ENCODE measurements at places on chromosomes 6 and 20.
A peak's percentile ranks its signal among the peaks of the same experiment; 100 is the strongest.

DNA sequence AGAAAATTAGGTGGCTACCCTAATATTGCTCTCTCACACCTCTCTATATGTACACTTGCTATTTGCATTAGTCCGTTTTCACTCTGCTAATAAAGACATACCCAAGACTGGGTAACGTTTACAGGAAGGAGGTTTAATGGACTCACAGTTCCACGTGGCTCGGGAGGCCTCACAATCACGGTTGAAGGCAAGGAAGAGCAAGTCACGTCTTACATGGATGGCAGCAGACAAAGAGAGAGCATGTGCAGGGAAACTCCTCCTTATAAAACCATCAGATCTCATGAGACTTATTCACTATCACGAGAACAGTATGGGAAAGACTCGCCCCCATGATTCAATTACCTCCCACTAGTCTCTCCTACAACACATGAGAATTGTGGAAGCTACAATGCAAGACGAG lies 53.4 kb downstream of the EPM2A start:
- DNase-seq = no peak

DNA sequence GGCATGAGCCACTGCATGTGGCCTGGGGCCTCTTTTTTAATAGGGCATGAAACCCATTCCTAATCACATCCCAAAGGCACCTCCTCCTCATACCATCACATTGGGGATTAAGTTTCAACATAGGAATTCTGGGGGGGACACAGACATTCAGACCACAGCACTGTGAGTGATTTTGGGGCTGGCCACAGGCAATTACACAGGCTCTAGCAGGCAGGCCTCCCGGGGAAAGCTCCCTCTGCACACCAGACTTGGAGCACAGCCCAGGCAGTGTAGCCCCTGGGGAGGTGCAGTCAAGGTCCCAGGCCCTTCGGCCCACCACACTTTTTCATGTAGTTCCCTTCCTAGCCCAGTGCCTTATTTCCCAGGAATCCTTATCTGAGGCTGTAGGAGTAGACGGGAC lies 5.5 kb downstream of the SFT2D1 start:
- DNase-seq = no peak

- no peak for DNase-seq
These were observed 6.6 kb upstream of the ELOVL2 start for GRCh38 chr6:11050731-11051130.

DNA sequence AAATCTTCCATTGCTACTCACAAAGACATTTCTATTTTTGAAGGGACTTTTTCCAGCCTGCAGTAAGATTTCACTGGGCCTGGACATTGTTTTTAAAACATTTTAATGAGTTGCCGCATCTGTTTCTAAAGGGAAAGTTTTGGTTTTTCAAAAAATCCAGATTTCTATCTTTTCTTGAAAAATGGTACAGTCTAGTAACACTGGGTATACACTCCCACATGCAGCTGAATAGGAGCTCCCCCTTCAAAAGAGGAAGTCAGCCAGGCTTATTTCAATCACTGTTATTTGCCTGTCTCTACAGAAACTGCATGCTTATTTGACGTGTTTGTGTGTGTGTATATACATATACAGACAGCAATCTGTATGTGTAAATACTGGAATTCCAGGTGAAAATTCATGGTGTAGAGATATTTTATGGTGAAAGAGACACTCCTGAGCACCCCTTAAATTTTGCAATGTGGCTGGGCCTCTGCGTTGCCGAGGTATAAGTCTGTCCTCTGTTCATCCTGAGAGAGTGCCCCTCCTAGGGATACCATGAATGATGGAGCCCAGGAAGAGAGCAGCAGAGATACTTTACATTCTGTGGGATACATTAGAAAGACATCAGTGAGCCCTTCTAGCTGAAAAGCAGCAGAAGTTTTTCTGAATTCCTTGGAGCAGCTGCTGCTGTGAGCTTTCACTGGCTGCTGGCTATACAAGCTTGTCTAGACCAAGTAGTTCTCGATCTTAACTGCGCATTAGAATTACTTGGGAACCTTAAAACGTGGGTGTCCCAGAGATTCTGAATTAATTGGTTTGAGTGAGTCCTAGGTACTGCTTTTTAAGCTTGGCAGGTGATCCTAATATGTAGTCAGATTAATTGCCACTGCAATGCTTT lies 12.0 kb upstream of the ABRACL start:
- DNase-seq = peak; percentile 30

- DNase-seq = peak; percentile 82
These were observed 46.8 kb downstream of the PYGB start for GRCh38 chr20:25294459-25295385.

GRCh38 chr6:110355022-110355421 lies 3.1 kb downstream of the METTL24 start:
- no peak for DNase-seq

- DNase-seq = no peak
These were observed 207.0 kb downstream of the CDC5L start for GRCh38 chr6:44594481-44594880.

DNA sequence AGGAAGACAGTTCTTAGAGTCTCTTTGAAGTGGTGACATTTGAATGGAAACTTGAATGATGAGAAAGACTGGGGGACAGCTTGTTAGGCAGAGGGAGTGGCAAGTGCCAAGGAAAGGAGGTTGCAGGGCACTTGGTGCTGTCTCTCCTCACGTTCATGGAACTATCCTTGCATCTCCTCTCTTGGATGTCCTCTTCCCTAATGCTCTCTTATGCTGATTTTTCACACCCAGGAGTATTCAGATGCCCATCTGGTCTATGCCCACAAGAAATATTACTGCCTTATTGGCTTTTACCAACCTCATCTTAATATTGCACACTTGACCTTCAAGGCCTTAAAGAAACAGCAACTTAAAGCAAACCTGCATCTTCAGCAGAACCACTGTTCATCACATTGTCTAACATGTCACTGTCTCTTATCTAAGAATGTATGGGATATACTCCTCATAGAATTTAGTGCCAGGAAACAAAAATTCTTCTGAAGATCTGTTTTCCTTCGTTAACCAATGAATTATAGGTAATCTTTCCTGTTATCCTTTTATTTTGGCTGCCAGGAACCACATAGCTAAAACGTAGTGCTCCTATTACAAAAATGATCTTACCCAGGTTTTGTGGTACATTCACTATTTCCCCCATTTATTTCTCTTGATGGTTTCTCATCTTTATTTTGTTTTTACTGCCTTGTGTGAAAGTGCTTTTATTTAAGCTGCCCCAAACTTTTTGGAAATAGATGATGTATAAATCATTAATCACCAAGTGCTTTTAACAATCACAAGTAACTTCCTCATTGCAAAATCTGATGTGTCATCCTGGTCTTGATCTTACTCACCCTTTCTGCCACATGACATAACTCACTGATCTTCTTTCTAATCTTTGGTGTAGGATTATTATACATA lies 12.8 kb downstream of the RGS17 start:
- no peak for DNase-seq

DNA sequence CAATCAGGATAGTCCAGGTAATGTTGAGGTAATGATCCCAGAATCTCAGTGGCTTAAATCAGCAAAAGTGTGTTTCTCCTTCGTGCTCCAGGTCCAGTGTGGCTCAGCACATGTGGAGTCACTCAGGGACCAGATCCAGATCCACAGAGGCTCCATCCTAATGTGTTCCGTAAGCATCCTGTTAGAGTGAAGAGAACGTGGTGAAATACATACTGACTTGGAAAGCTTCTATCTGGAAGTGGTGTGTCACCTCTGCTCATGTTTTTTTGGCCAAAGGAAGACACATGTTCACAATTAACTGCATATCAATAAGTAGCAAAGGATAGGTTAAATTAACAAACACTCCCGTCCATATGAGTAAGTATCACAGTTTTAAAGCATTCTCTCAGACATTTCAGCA lies 26.8 kb upstream of the PREP start:
- DNase-seq = no peak

- DNase-seq = no peak
These were observed 3.2 kb downstream of the NFYA start for GRCh38 chr6:41075651-41076626.

DNA sequence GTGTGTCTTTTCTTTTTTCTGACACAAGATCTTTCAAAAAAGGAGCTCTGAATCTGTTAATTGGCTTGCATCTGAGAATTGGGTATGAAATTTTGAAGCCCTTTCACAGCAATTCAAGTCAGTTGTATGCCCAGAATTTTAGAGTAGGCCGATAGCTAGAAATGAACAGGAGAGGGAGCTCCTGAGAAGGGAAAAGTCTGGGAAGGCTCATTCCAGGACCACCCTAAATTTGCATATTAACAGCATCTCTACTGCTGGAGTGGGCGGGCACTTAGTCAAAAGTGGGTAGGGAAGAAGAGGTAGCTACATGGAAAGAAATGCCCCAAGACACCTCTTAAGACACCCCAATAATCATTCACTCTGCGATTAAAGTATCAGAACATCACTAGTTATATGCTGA lies 928.3 kb downstream of the TBC1D32 start:
- DNase-seq = no peak

Data from GM12891 (cell line).